ENCODE measurements at places on chromosomes 11 and 22.

- DNase-seq = no peak
These were observed 6.8 kb downstream of the MICAL2 start for GRCh38 chr11:12117200-12117599.

GRCh38 chr22:44934454-44934735 lies 75.4 kb downstream of the PHF21B start:
- DNase-seq = no peak

GRCh38 chr11:34145073-34145472 lies 39.6 kb downstream of the NAT10 start:
- no peak for DNase-seq

DNA sequence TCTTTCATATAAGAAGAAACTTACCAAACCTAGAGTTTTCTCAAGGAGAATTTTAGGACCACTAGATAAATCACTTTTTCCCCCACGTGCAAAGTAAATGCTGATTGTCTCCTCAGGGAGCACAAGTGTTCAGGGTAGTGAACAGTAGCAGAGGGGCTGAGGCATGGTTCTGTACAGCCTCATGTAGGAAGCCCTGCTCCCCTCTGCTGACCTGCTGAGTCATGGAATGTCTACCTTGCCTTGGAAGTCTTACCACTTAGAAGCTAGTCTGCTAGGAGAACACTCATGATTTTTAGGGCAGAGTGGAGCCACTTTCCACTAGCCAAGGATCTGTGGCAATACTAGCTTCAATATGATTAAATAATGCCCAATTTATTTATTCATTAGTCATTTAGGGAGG lies 2120.6 kb upstream of the RAG2 start:
- no peak for DNase-seq

DNA sequence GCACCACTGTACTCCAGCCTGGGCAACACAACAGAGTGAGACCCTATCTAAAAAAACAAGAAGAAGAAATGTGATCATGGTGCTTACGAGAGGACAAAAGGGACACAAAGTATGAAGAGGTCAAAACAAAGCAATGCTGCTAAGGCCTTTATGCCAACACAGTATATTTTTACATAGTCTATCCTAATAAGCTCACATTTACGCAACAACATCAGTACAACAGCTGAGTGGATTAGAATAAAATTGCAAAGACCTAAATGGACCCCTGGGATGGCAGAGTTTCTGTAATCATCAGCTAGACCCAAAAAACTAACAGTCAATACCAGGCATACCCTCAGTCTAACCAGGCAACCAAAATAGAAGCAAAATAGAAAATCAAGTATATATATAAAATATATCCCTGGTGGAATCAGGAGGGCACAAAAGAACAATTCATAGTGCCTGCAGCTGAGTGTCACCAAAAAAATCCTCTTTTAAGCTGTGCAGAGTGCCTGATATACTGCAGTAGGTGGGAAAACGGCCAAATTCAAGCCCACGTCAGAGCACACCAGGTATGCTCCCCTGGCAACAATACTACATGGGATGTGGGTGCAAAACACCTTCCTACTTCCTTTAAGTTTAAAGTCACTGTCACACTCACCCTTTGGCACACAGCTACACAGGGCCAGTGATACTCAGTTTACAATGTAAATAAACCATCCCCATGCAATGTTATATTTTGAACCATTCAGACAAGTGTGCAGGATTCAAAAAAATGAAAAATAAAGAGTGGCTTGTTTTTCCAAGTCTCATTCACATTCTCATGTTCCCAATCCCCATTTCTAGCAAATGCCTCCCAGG lies 57.8 kb downstream of the RBFOX2 start:
- no peak for DNase-seq

DNA sequence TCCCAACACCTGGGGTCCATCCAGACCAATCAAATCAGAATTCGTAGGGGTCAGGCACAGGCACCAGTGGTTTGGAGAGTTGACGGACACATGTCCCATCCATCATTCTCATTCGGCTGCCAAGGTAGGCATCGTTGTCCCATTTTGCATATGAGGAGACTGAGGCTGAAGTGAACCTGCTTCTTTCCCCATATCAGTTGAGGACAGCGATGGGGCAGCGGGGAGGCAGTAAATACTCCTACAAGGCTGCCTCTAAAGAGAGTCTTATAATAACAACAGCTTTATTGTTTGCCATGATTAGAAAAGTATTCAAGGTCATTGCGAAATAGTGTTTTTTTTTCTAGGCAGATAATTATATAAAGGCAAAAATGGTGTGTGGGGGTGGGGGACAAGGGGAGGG lies 1.6 kb upstream of the BEST1 start:
- DNase-seq = no peak

GRCh38 chr11:101576456-101576855 lies 7.4 kb downstream of the TRPC6 start:
- DNase-seq = no peak

- DNase-seq = no peak
These were observed 27.7 kb upstream of the RRM1 start for GRCh38 chr11:4066910-4067309.

DNA sequence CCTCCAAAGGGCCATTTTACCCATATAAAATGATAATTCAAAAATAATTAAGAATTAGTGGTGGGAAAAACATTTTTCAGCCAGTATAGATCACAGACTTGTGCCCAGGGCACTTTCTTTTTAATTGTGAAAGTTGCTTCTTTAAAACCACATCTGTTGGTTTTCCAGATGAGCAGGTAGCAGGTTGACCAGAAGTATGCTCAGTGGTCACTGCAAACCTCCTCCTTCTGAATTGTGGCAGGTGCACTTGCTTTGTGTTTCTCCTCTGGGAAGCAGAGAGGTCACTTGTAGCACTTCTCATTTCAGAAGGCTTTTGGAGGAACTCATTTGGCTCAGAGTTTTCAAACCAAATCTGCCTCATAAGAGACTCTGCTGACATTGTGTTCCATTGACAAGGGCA lies 24.6 kb upstream of the CWF19L2 start:
- DNase-seq = no peak

- peak; percentile 45 for DNase-seq
These were observed 13.6 kb downstream of the PLA2G6 start for GRCh38 chr22:38167988-38168407.

- no peak for DNase-seq
These were observed 53.8 kb upstream of the THY1 start for GRCh38 chr11:119476666-119477331.

DNA sequence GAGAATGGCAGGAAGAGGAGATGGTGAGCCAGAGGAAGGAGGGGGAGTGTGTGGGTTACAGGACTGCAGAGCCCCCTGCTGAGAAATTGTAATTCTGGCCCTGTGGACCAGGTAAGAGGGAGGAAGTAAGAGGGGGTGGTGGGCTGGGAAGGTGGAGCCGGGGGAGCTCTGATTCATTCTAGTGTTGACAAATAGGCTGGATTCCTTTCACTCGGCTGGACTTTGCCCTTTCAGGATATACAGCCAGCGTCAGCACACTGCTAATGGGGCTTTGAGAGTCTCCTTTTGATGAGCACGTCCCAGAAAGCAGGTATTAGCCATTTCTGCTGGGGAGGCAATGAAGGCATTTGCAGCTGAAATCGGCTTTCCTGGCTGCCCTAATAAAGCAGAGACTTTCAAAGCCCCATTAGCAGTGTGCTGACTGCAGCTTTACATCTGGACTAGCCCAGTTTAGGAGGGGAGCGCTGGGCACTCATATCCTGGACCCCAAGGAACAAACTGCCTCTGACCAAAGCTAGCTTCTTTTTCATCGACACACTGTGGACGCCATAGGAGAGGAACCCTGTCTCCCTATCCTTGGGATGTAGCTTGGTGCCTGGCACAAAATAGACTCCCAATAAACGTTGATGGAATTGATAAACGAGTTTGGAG lies 44.8 kb upstream of the CADM1 start:
- no peak for DNase-seq

DNA sequence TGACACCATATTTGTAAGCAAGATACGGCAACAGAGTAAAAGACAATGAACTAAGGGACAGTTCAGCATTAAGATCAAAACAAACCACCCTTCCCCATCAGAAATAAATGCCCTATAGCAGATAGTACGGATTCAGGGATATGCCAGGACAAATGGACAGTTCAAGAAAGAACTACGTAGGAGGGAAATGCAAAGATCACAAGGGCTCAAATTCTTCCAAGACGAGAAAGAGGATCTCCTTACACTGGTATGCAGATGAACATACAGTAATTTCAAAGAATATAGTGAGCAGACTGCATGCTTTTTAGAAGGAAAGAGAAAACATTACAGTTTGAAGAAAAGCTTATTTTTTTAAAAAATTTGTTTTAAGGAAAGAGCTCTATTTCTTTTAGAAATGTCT lies 124.7 kb upstream of the APOA1 start:
- no peak for DNase-seq

DNA sequence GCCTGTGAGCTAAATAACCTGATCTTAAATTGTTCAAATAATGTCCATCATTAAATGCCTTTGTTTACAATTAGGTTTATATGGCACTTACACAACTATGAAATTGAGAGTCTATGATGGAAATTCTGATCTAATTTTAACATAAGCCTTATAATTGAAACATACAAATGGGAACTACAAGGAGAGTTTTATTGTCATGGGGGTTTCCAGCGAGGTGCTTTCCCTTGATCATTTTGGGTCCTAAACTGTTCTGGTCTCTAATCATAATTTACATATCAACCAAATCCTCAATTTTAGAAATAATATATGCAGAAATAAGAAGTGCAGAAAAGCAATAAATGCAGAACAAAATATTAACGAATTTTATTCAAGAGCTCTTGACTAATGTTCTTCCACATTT lies 44.9 kb downstream of the RRAS2 start:
- no peak for DNase-seq

DNA sequence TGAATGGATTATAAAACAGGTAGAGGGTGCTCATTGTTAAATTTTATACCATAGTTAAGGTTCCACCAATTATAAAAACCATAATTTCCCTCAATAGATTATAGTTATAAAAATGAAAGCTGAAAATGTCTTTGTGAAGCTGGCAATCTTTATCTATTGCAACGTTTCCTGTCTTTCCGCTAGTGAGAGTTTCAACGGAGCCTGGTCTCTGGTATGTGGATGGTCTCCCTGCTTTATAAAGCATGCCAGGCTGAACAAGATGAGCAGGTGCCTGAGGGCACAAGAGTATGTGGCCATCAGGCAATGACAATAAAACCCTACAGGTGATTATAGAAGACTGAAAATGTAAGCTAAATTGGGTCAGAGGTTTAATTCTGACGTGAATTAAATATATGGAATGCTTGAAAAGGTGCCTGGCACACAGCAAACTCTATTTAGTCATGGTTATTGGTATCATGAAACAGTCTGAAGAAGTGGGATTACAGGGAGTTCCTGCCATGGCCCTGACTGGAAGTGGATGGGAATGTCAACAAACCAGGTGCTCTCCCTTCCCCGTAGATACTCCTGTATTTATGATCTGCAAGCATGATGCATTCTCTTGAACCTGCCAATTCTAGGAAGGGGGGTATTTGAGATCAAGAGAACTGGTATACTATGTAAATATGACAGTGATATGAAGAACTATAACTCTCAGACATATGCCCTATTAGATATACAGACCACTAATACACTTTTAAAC lies 115.7 kb downstream of the ENTHD1 start:
- no peak for DNase-seq

GRCh38 chr11:121634889-121635288 lies 182.1 kb upstream of the SORL1-AS1 start:
- DNase-seq = no peak

GRCh38 chr11:46682773-46683752 lies 17.4 kb downstream of the ARHGAP1 start:
- no peak for DNase-seq

GRCh38 chr11:44747836-44748235 lies 21.1 kb downstream of the TSPAN18 start:
- DNase-seq = no peak

DNA sequence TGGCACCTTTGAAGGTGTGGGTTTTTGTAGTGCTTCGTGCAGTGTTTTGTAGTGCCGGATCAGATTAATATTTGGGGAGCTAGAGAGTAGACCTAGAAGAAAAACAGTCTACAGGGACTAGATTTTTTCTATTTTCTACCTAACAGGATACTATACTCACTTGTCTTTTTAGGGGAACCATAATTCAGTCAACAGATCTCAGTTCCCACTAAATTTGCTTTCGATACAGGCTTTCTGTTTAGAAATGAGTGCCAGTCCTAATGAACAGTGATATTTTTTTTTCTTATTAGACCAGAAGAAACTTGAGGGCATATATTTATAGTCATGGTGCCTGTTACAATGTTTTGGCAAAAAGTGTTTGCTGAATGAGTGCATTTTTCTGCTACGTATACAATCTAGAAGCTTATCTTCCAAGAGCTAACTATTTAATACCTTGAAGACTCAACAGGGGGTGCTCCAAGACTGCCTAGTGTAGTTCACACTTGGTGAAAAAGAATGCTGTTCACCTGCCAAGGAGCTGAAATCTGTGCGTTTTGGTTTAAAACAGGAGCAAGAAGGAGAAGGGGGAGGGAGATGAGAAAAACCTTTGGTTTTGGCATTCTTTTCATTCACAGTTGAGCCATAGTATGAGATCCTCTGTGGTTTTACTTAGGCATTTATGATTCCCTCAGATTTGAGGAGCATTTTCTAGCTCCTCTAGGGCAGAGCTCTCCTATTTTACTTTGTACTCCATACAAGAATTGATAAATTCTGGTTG lies 44.9 kb upstream of the VSTM5 start:
- DNase-seq = peak; percentile 50

DNA sequence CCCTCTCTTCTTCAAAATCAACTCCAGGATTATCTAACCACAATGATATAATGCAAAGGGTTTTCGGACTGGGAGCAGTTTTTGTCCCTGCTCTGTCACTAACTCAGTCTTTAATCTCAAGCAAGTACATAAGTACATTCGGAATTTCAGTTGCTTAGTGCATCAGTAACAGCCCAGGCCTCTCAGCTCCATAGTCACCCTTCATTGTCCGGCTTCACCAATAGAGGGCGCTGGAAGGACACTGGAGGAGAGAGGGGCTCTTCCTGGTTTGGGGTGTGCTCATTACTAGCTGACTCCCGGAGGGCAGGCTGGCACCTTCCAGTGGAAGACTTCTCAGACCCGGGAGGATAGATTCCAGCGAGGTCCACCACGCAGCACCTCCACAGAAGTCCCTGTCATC lies 90.4 kb upstream of the PDGFD start:
- no peak for DNase-seq

DNA sequence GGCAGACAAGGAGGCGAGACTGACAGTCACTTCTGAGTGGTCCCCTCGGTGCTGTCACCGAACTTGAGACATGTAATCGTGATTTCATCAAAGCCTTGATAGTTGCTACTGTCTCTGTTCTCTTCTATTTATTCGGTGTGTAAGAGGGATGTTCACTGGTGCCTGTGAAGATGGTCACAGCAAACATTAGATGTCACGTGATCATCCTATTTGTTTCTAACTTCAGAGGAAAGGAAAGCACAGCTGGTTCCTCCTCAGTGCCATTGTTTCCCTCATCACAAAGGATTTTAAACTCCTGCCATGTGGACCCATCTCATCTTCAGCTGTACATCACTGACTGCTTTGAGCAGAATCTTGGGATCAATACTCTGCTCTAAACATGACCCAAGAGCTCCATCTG lies 73.1 kb upstream of the CLMP start:
- peak; percentile 18 for DNase-seq
